ENCODE measurements at places on chromosomes 2 and 18.

- no peak for DNase-seq
Observed at GRCh38 chr18:48792611-48793380, 158.0 kb downstream of the SMAD7 start.

DNA sequence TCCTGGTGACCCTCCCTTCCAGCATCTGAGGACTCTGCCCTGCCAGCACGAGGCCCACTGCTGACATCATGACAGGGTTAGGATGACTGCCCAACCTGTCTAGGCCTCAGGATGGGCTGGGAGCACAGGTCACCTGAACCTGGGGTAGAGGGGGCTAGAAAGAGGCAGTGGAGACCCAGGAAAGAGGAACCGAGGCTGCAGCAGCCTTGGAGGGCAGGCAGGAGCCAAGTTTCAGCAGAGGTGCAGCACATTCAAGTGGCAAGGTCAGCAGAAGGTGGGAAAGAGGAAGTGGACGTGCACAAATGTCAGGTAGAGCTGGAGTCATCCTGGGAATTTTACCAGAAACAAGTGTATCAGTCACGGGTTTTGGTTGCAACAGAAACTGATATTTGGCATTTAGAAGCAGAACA is 13.6 kb upstream of the RAB10 start:
- DNase-seq = no peak

GRCh38 chr18:33270297-33270696 is 170.2 kb downstream of the CCDC178 start:
- DNase-seq = no peak

- no peak for DNase-seq
Observed at GRCh38 chr2:133489146-133489545, 79.1 kb downstream of the NCKAP5 start.

- DNase-seq = no peak
Observed at GRCh38 chr2:108061439-108062042, 75.2 kb downstream of the SLC5A7 start.

DNA sequence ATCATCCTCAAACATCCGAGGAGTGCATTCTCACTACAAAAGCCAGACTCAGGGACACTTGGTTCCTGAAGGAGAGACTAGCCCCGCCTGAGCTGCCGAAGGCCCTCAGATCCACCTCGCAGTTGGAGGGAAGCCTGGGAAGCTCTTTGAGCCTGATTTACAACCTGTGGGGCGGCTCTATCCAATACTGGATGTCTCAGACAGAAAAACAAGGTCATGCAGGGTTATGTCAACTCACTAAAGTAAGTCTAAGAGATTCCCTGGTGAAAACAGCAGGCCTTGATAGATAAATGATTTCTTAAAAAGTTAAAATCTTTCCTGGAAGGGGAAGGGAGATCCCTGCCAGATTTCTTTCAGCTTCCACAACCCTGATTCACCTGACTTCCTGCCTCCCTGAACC is 284.3 kb downstream of the CYP26B1 start:
- DNase-seq = no peak

DNA sequence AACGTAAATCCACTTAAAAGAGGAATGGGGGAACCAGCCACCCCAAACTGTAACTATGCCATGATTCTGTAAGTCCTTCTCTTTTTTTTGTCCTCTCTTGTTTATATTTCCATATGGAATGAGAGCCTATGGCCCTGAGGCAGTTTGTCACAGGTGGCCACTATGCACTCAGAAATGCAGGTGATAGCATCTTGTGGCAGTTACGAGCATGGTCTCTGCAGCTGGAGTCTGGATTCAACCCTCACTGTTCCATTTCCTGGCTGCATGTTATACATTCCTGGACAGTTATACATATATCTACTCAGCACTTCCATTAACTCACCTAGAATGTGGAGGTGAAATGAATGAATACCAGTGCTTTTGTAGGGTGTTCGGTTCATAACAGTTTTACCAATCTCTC is 291.5 kb upstream of the FANCL start:
- DNase-seq = no peak

GRCh38 chr2:205180730-205181129 is 501.6 kb upstream of the NRP2 start:
- DNase-seq = no peak

DNA sequence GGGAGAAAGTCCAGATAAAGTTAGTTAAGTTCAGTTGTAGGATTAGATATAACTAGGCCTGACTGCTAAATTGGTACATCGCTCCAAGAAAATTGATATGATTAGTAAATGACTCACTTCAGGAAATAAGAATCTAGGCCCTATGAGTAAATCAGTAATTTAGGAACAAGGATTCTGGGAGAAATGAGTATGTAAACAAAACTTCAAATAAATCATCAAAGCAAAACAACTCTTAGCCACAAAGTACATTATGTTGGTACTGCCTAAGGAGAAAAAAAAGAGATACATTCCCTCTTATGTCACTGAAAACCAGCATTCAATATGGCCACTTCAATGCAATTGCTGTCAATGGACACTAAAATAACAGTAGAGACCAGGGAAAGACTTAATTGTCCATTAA is 529.1 kb downstream of the ZNF804A start:
- no peak for DNase-seq

DNA sequence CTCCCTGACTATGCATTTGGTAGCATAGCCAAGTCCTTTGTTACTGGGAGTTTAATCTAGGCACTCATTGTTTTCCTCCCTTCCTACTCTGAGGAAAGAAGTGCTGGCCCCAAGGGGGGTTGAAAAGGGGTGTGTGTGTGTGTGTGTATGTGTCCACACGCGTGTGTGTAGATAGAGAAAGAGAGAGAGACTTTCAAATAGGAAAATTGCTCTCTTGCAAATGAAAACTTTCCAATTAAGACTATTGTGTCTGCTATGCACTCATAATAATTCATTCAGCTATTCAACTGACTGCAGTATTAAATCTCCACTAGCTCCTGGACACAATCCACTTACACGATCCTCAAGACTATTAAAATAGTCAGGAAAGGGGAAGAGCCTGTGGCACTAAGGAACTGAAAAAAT is 92.9 kb upstream of the CSRNP3 start:
- DNase-seq = no peak

GRCh38 chr2:174259981-174260380 is 11.6 kb upstream of the OLA1 start:
- no peak for DNase-seq

DNA sequence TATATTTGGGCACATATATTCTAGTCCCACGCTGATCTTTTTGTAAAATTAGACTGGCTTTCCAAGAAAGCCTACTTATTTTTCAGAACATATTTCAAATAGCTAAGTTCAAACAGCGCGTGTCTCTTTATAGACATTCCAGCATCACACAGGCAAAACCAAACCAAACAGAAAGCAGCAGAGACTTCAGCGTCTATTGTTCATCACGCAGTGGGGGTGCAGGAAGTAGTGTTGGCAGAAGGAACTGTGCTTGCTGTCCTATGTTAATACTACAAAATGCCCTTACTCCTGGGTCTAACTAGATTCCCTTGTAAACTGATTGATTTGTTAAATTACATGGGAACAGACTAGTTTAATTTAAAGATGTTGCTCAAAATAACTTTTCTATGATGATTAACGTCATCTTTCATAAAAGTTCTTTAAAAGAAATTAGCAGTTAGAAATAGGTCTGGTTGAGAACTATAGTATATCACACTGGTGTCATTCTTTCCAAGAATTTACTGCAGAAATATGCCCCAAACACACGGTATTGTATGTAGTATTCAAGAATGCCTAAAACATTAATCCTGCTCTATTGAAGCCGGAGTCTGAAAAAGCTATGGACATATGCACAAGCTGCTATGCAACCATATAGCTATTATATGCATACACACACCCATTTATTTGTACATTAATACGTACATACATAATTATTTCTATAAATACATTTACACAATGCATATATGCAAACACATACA is 436.3 kb downstream of the CBLN2 start:
- no peak for DNase-seq

DNA sequence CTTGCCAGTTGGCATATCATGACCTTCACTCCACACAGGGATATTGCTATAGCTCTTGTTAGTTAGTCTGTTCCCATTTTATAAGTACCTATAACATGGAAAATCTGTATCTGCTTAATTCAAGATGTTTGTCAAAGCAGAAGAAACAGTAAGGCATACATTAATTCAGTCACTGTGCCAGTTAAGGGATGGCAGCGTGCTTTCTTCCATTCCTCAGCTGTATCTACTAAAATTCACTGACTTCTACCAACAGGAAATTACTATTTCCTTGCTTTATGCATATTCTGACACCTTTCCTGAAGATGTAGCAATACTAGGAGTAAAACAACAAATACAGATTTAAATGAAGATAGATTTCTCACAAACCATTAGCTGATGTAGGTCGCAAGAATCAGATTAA is 59.9 kb downstream of the RNF152 start:
- DNase-seq = no peak

DNA sequence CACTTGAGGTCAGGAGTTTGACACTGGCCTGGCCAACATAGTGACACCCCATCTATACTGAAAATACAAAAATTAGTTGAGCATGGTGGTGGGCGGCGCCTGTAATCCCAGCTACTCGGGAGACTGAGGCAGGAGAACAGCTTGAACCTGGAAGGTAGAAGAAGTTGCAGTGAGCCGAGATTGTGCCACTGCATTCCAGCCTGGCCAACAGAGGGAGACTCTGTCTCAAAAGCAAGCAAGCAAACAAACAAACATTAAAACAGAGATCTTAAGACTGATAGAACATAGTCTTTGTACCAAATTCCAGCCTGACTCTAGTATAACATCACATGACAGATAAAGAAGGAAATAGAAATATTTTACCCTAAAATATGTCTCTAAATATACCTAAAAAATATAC is 168.1 kb downstream of the PTPRM start:
- no peak for DNase-seq

DNA sequence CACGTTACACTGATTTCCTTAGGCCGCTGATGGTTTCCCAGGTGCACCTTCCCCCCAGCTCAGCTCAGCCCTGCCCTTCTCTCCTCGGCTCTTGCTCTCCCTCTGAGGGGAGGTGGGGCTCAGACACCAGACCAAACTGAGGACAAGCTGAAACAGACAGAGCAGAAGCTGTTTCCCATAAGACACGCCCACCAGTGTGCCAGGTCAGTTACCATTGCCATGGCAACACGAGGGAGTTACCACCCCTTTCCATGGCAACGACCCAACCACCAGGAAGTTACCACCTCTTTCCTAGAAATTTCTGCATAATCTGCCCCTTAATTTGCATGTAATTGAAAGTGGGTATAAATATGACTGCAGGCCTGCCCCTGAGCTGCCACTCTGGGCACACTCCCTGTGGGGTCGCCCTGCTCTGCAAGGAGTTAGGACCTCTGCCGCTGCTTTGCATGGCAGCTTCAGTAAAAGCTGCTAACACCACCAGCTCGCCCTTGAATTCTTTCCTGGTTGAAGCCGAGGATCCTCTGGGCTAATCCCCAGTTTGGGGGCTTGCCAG is 120.9 kb upstream of the SMIM21 start:
- DNase-seq = peak; percentile 17

DNA sequence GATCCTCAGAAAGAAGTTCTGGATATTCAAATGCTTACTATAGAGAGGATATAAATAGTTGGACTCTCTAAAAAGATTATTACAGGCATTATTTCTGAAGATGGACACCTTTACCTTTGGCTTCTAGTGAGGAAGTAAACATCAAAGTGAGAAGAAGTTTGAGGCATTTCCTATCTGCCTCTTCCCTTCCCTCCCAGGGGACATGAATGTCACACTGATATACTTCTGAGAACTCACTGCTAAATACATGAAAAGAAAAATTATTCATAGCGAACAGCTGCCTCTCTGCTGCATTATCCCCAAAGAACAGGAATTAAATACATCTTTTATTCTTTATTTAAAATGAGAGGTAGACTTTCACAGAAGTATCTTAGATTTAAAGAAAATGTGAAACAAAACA is 63.6 kb upstream of the PGAP1 start:
- no peak for DNase-seq

GRCh38 chr18:22223254-22223964 is 54.0 kb downstream of the GATA6 start:
- no peak for DNase-seq

GRCh38 chr2:71906357-71906973 is 241.2 kb downstream of the CYP26B1 start:
- DNase-seq = no peak

GRCh38 chr2:195732574-195732973 is 75.5 kb downstream of the SLC39A10 start:
- no peak for DNase-seq

DNA sequence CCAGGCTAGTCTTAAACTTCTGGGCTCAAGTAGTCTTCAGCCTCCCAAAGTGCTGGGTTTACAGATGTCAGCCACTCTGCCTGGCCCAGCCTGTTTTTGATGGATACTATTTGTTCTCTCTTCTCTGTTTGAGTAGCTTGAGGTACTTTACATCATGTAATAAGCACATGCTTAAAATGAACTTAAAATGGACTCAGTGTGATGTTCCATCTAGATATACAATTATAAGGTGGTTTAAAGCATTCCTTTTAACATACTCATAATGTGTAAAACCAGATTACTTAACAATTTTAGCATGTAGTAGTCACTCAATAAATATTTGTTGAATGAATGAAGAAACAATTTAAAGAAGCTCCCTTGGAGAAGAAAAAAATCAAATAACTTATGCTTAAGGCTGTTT is 9.6 kb downstream of the PTPRM start:
- no peak for DNase-seq

- no peak for DNase-seq
Observed at GRCh38 chr2:40177366-40177765, 274.5 kb downstream of the SLC8A1 start.

GRCh38 chr18:54296062-54296461 is 26.7 kb downstream of the POLI start:
- DNase-seq = no peak

GRCh38 chr2:208189810-208190503 is at the start of gene C2orf80:
Gene C2orf80, minus strand, starts transcription at chr2:208190030. Its CDS starts 3,044 bp downstream, at chr2:208186986.
- DNase-seq = no peak

- no peak for DNase-seq
Observed at GRCh38 chr2:217027414-217027813, 167.6 kb upstream of the TNP1 start.

DNA sequence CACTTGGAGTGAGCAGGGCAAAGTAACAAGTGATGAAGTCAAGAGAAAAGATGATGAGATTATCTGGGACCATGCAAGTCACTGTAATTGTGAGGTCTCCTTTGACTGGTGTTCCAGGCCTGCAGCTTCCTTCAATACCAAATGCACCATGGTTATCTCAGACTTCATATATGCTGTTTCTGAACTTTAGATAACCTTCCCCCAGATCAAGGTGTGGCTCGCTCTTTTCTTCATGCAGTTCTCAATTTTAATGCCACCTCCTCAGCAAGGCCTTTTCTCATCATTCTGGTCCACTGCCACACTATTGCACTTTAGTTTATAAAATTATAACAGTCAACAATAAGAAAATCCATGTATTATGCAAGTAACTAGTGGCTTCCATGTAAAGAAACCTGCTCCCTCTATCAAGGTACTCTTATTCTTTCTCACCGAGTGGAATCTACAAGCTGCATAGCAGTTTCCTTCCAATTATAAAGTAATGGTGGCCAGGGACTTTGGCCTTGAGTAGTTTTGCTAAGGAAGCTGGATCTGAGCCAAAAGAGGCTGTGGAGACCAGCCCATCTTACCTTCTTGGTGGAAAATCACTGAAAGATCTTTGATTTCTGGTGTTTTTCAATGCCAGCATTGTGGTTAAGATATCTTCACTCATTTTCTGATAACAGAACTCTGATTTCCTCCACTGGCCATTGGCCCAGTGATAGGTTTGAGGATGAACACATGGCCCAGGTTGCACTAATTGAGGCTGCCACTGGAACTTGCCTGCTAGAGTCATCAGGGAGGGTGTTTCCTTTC is 113.6 kb downstream of the KCNE4 start:
- DNase-seq = no peak

GRCh38 chr18:75073654-75074053 is 135.3 kb downstream of the PTGR3 start:
- DNase-seq = no peak

- DNase-seq = no peak
Observed at GRCh38 chr2:111667542-111668273, 216.3 kb downstream of the ANAPC1 start.
